ENCODE measurements at places on chromosomes 13 and 19.

DNA sequence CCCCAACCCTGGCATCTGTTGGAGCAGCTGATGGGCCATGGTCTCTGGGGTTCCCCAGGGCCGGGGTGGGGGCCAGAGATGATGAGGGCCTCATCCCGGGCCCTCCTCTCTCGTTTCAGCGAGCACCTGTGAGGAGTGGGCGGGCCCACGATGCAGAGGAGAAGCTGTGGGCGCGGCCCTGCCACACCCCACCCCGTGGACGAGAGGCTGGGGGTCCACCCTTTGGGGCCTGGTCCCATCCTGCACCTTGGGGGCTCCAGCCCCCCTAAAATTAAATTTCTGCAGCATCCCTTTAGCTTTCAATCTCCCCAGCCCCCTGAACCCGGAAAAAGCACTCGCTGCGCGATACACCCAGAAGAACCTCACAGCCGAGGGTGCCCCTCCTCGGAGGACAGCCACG lies 5.6 kb downstream of the HMG20B start:
- DNase-seq = no peak

- DNase-seq = no peak
Measured at GRCh38 chr13:41286370-41286769, 23.0 kb upstream of the MTRF1 start.

- DNase-seq = no peak
Measured at GRCh38 chr13:109272595-109273325, 513.6 kb downstream of the IRS2 start.

DNA sequence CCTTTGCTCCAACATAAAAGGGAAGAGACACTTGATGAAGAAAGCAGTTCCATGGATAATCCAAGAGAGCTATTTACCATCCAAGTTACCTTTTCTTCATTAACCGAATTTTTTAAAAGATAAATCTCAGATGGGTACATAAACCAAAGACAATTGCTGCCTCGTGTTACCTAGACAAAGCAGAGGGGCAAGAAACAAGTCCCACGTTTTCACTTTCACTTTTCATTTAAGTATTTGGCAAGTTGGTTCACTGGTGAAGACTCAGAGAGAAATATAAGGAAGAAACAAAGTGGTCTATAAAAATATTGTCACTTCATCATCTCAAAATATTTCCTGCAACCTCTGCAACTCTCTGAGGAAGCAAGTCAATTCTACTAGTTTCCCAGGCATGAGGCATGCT lies 446.1 kb downstream of the FGF14 start:
- no peak for DNase-seq

DNA sequence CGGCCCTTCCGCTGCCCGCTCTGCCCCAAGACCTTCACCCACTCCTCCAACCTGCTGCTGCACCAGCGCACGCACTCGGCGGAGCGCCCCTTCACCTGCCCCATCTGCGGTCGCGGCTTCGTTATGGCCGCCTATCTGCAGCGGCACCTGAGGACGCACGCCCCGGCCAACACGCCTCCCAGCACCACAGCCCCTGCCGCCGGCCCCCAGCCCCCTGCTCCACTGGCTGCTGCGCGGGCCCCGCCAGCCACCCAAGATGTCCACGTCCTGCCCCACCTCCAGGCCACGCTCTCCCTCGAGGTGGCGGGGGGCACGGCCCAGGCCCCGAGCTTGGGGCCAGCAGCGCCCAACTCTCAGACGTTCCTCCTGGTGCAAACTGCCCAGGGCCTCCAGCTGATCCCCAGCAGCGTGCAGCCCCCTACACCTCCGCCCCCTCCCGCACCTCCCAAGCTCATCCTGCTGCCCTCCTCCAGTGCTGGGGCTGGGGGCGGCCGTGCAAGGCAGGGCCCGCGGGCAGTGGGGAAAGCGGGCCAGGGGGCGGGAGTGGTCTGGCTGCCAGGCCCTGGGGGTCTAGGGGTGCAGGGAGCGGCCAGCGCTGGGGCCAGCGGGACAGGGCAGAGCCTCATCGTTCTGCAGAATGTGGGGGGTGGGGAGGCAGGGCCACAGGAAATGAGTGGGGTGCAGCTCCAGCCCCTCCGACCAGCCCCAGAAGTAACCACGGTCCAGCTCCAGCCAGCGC lies 1.9 kb upstream of the NAT14 start:
- no peak for DNase-seq

DNA sequence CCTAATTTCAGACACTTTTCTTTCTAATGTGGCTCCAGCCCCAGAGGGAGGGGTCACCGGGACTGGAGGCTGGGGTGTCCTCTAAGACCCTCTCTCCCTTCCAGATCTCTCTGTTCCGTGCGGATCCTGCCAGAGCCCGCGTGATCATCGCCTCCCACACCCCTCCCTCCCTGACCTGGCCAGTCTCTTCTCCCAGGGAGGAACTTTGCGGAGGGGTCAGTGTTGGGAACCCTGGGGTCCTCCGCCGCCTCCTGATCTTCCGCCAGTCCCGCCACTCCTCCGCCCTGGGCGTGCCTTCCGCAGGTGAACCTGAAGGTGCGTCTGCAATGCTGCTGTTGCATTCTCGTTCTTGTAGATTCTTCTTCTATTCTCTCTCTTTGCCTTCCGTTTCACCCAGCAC lies 9.1 kb downstream of the SOX21 start:
- DNase-seq = no peak

DNA sequence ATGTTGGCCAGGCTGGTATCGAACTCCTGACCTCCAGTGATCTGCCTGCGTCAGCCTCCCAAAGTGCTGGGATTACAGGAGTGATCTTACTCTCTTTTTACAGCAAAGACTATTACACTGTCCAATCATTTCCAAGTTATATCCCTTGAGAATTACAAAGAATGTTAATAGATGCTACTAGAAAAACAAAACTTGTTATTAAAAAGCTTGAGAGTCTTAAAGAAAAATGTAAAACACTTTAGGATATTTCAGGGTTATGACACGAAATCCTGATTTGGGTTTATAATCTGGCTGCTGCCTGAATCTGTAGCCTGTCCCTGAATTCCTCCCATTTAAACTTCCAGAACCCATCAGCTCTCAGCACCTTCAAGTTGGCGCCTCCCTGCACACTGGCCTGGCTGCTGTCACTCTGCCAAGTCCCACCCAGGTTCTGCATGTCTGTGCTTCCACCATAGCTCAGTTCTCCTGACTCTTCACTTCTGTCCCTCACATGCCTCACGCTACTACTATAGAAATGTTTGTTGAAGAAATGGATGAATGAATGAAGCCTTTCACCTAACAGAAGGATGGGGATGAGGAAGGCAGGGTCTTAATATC lies 55.8 kb upstream of the RFXAP start:
- no peak for DNase-seq

DNA sequence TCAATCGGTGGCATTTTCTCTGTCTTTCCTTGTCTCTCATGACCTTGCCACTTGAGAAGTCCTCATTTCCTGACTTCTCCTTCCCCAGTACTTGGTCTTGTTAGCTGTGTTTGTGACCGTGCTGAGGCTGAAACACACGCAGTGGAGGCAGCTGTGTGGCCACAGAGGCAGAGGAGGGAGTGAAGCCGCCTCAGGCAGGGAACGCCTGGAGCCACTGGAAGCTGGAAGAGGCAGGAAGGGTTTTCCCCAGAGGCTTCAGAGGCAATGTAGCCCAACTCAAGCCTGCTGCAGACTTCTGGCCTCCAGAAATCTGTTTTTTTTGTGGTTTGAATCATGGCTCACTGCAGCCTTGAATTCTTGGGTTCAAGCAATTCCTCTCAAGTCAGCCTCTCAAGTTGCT lies 29.2 kb upstream of the ARGLU1 start:
- DNase-seq = no peak

GRCh38 chr19:50720921-50721381 lies 1.3 kb upstream of the SHANK1 start:
- no peak for DNase-seq

DNA sequence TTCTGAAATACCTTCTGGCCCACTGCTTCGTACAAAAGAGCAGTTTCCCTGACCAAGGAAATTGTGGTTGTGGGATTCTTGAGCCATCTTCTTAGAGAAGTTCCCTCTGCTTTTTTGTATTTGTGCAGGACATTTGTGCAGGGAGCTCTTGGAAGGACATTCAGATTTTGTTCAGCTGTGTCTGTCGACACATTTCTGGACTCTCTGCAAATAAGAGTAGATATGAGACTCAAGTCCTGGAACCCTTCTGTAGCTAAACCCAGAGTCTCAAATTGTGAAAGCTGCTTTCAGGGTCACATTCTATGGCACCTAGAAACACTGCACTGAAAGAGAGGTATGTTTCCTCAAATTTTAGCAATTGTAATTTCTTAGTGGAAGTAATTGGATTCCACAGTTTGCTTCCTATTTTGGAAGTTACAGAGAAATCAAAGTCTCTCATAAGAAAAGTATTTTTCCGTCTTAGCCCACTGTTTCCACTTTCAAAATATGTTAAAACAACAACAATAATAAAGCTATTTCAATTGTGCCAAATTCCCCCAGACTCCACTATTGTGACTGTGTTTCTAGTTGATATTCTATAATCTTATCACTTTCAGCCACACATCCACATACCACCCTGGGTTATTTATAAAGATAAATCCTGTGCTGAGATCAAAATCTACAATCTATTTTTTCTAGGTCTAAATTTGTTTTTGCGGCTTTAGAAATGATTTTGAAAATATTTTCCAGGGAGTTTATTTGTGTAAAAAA lies 224.0 kb downstream of the COG6 start:
- DNase-seq = no peak

GRCh38 chr19:48480183-48480557 lies 11.0 kb downstream of the CYTH2 start:
- no peak for DNase-seq

GRCh38 chr13:54563286-54563685 lies 1534.7 kb downstream of the OLFM4 start:
- no peak for DNase-seq

DNA sequence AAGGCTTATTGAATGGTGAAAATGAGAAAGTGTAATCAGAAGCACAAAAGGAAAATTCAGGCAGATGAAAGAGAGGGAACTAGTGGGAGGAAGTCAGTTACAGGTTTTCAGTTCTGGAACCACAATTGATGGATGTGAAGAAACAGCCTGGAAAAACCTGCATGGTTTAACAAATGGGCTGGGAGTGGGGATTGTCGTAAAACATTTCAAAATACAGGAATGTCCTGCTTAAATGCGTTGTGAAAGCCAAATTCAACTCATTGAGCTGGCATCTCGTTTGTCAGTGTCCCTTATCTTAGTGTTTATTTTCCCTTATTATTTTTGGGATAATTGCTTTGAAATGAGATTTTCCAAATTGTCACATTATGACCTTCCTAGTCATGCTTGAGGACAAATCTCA lies 106.5 kb upstream of the RFC3 start:
- no peak for DNase-seq

DNA sequence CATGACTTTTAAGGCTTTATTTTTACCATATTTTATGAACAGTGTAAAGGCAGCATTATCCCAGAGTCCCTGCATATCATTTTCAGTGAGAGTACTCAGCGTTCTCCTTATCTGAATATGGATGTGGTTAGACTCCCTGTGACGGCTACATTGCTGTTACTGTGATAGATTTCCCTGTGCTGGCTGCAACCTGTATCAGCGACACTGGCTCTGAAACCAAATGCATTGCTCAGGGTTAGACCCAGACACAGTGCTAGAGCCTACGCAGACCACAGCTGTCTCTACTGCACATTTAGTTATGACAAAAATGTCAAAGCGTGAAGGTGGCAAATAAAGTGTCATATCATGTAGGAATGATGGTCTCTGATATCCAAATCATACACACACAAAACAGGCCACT lies 138.0 kb downstream of the ENOX1 start:
- no peak for DNase-seq

GRCh38 chr13:83333614-83334388 lies 548.5 kb downstream of the SLITRK1 start:
- DNase-seq = no peak

GRCh38 chr19:55212447-55212846 lies 3.1 kb upstream of the PTPRH start:
- DNase-seq = no peak

GRCh38 chr13:33453936-33454335 lies 168.4 kb upstream of the STARD13 start:
- no peak for DNase-seq

DNA sequence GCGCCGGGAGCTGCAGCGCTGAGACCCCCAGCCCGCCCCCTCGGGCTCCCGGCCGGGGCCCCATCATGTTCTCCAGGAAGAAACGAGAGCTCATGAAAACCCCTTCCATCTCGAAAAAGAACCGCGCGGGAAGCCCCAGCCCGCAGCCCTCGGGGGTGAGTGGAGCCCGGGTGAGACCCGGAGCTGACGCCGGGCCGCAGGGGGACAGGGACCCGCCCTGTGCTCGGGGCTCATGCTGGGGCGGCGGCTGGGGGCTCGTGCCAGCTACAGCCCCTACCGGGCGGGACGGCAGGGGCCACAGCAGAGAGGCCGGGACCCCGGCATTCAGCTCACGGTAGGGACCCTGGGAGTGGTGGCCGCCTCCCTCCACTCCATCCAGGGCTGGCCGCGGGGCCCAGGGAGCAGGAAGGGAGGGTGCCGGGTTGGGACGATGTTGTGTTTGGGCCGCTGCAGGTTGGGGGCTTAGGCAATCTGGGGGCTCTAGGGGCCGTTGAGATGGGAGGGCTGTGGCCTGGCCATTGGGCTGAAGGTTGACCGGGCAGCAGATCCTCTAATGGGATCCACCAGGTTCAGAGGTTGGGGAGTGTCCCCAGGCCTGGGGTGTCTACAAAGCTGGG lies 482 bp downstream of the ARHGAP45 start:
- DNase-seq = no peak

- peak; percentile 40 for DNase-seq
Measured at GRCh38 chr13:48233046-48233888, at the start of gene ITM2B. TSS of gene ITM2B (plus strand) at chr13:48233206. CDS start at chr13:48233361, 155 bp downstream.

DNA sequence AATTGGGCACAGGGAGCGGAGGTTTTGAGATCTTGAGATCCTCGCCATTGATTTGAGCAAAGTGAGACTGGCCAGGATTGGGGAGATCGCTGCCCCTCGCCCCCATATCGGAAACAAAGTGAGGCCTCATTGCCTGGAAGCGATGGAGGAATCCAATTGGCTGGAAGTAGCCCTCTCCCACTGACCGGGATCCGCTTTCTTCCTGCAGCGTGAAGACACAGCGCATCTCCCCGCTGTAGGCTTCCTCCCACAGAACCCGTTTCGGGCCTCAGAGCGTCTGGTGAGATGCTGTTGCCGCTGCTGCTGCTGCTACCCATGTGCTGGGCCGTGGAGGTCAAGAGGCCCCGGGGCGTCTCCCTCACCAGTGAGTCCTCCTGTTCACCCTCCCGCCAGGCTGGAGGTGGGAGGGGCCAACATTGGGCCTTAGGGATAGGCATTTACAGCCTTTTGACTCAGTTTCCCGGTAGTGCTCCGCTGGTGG lies 438 bp downstream of the PRKCSH start:
- peak; percentile 10 for DNase-seq

DNA sequence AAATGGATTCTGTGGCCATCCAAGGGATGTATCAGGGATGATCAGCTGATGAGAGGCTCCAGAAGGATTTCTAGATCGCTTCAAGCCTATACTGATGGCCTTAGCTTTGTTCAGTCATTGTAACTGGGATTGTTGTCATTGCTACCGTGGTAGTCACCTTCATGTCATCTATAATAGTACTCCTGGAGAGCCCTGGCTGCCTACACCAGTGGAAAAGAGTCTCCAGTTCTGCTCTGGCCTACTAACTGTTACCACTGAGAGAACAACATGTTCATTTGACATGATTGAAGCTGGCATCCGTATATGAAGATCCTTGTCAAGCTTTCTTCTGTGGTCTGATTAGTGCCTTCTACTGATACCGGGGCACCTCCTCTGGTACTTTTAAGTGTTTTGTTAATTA lies 131.3 kb downstream of the B3GLCT start:
- DNase-seq = no peak
